ENCODE measurements at places on chromosomes 11 and 22. TPM values are rescaled to one million over a fixed set of nuclear protein-coding genes. Genes with fewer than 3 reads are reported as not detected.

- no peak overlapping the region for H3K4me3 ChIP-seq
- no peak overlapping the region for H3K27ac ChIP-seq
- no peaks in the 10 kb centered on the region for H3K36me3 ChIP-seq
- peaks cover 3% of the 10 kb centered on the region for H3K4me1 ChIP-seq
These were observed 67.3 kb upstream of the NUP50 start for GRCh38 chr22:45096256-45096907.

DNA sequence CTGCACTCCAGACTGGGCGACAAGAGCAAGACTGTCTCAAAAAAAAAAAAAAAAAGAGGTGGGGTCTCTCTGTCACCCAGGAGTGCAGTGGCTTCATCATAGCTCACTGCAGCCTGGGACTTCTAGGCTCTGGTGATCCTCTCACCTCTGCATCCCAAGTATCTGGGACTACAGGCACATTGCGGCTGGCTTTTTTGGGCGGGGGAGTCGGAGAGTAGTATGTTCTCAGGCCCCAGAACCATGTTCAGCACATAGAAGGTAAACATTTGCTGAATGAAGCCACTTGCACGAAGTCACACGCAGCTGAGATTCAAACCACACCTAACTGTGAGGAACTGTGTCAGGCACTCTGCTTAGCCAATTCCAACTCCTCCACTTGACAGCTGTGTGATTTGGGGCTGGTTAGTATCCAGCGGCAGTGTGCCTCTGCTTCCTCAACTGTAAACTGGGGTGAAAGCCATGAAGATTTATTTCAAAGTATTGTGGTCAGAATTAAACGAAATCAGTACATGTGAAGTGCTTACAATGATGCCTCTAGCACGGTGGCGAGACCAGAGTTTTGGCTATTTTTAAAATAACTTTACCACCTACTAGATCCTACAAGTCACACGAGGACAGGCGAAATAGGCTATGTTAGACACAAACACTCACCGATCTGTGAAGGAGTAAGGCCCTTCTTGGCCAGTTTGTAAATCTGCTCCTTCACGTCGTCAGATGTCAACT, 789 bp downstream of the RPS13 start:
- H3K4me3 ChIP-seq, result peak overlapping the region; percentile 76
- DNase-seq, result peak; percentile 24
- H3K27me3 ChIP-seq, result no peaks in the 10 kb centered on the region
- H3K27ac ChIP-seq, result peak overlapping the region; percentile 88
- no peaks in the 10 kb centered on the region for H3K36me3 ChIP-seq

Gene RTN4R
- 7.9 TPM for total RNA-seq

DNA sequence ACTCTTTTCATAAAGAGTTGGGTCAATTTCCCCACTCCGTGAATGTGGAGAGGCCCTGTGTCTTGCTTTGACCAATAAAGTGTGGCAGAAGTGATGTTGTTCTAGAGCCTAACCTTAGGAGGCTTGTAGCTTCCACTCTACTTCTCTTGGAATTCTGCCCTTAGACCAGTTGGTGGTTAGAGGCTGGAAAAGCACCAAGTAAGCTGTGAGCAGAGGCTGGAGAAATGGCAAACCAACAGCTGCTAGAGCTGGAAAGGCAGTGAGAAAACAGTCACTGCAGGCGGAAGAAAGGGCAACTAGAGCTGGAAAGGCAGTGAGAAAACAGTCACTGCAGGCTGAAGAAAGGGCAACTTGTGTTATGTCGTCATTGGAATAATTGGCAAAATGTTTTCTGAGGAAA, 29.8 kb upstream of the MSANTD2 start:
- no peaks in the 10 kb centered on the region for H3K36me3 ChIP-seq
- H3K27ac ChIP-seq, result no peak overlapping the region
- no peaks in the 10 kb centered on the region for H3K4me1 ChIP-seq
- H3K27me3 ChIP-seq, result no peaks in the 10 kb centered on the region
- no peak for DNase-seq

- H3K4me3 ChIP-seq, result no peak overlapping the region
- no peaks in the 10 kb centered on the region for H3K4me1 ChIP-seq
- no peaks in the 10 kb centered on the region for H3K36me3 ChIP-seq
- no peak for DNase-seq
These were observed 97.1 kb downstream of the CD44 start for GRCh38 chr11:35235936-35236666.
